ENCODE measurements at places on chromosomes 3 and 15.

DNA sequence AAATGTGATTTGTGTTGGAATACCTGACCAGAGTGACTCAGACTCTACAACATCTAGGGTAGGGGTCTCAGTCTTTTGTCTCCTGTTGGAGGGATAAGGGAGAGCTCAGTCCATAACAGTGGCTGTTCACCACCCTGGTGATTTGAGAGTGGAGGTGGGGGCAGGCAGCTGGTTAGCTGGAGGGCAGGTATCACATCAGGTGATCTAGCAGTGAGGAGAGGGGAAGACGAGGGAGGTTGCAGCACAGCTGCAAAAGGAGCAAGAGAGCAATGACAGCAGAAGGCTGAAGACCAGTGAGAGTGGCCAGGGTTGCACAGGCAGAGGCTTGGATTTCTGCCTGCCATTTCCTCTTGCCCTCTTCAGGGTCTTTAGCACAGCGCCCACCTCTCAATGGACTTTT lies 38.4 kb downstream of the PLCL2 start:
- no peak for DNase-seq

- no peak for DNase-seq
These were observed 40.2 kb downstream of the GPR156 start for GRCh38 chr3:120244834-120245225.

GRCh38 chr15:49435174-49435573 lies 12.1 kb downstream of the FGF7 start:
- DNase-seq, result no peak

GRCh38 chr15:55937040-55937439 lies 56.4 kb downstream of the NEDD4 start:
- DNase-seq, result no peak

DNA sequence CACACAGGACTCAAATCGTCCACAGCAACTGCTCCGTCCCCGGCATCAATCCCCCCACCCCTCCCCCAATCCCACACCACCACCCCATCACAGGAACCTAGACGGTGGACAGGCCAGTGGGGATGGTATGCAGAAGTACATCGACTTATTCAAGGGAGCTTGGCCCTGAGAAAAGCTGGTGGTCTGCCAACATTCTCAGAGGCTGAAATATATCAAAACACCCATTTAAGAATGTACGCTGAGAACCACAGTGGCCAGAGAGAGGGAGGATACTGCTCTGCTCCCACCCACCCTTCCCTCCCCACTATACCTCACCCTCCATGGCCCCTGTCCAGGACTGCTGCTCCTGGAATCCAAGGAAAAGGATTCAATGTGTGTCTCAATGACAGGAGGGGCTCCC lies 12.4 kb upstream of the USP3 start:
- DNase-seq, result no peak

- no peak for DNase-seq
These were observed 1.9 kb downstream of the TMIE start for GRCh38 chr3:46703013-46703520.

DNA sequence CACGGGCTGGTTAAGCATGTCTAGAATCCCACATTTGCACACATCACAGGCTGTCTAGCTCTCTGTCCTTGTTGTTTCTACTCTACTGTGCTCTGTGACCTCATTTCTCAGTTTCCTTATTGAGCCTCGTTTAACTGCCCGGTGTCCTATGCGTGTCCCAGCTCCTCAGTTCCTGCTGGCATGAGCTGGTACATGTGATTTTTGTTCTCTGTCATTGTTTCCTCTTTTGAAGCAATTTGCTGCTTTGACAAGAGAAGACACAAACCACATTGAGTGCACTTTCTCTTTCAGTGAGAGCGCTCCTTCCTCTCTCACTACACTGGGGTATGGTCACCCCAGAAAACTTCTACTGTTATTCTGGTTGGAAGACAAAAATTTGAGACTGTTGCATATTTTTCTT lies 563.5 kb downstream of the PDCD6IP start:
- no peak for DNase-seq

GRCh38 chr3:19264424-19264823 lies 116.1 kb downstream of the KCNH8 start:
- no peak for DNase-seq

DNA sequence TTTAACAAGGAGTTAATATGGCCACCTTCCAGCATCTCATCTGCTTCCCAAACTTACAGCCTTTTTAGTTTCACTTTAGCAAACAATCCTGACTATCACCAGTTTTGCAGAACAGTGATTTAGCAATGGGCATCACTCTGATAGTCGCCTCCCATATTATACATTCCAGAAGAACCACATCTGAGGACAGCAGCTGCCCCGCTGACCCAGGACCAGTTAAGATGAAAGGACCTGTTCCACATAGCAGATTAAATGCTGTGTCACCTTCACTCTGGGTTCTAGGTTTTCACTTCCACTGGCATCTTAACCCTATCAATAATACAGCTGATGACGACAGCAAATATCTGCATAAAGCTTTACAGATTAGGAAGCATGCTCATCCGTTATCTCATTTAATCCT lies 99.8 kb downstream of the TRIM69 start:
- no peak for DNase-seq

DNA sequence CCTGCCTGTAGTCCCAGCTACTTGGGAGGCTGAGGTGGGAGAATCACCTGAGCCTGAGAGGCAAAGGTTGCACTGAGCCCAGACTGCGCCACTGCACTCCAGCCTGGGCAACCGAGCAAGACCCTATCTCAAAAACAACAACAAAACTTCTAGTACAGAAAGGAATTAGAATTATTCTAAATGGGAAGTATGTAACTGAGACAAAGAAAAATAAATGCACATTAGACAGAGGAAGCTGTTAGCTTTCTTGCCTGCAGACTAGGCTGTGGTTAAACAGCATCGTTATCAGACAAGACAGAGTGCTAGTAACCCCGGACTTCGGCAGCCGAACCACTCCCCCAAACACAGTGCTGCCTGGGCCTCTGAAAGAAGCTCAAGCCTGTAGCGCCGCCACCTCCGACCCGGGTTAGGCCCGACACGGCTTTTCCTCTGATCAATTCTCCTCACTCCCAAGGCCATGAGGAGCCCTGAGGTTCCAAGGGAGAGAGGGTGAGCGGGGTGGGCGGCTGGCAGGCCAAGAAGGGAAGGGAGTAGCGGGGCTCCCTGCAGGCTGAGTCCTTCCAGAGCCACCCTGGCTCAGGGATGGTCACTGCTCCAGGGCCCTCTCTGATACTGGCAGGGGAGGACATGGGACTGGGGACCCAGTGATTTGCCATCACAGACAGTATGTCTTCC lies 44.8 kb upstream of the MUC4 start:
- DNase-seq, result no peak

- DNase-seq, result peak; percentile 24
These were observed 6.7 kb downstream of the NANOGP8 start for GRCh38 chr15:35078221-35078915.

GRCh38 chr3:58488967-58489366 lies 2.9 kb upstream of the KCTD6 start:
- no peak for DNase-seq

DNA sequence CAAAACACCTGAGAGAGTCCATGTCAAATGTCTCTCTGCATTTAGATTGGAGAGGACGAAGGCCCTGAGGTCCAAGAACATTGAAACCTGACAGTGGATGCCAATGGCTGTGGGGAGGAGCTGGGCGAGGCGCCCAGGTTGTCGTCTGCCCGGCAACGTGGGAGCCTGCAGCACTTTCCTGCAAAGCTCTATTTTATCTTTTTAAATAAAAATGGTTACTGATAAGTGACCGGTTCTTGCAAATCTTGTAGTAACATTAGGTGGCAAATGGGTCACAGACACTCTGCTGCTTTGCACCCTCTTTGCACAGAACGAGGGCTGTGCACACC lies 19.5 kb upstream of the FANCD2 start:
- no peak for DNase-seq

DNA sequence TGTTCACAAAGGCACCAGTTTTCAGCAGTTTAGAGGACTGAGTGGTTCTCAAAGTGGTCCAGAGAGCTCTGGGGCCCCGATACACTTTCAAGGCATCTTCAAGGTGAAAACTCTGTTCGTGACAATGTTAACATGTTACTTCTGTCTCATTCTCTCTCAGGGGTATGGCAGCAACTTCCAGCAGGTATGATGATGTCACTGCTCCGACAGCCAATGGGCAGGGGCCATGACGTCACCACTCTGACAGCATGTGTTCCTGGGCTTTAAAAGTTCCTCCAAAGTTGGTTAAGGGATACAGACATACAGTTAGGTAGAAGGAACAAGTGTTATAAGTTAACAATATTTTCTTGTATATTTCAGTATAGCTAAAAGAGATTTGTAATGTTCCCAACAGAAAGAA lies 87.9 kb downstream of the KLF15 start:
- DNase-seq, result peak; percentile 63

DNA sequence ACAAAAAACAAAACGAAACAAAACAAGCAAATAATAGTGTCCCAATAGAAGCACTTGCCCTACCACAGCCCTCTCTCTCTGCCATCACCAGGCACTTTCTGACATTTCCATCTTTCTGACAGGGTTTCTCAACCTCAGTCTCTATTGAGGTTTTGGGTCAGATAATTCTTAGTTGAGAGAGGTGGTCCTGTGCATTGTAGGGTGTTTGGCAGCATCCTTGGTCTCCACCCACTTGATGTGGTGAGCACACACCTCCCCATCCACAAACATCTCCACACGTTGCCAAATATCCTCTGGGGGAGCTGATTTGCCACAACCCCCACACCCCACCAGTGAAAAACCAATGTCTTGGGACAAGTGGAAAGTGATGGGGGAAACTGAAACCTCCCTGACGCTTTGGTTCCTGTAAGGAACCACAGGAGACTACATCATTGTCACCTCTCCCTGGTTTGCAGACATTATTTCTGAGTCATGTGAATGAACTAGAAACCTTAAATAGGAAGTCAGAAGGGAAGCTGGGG lies 733.7 kb upstream of the CFAP20DC start:
- DNase-seq, result no peak

DNA sequence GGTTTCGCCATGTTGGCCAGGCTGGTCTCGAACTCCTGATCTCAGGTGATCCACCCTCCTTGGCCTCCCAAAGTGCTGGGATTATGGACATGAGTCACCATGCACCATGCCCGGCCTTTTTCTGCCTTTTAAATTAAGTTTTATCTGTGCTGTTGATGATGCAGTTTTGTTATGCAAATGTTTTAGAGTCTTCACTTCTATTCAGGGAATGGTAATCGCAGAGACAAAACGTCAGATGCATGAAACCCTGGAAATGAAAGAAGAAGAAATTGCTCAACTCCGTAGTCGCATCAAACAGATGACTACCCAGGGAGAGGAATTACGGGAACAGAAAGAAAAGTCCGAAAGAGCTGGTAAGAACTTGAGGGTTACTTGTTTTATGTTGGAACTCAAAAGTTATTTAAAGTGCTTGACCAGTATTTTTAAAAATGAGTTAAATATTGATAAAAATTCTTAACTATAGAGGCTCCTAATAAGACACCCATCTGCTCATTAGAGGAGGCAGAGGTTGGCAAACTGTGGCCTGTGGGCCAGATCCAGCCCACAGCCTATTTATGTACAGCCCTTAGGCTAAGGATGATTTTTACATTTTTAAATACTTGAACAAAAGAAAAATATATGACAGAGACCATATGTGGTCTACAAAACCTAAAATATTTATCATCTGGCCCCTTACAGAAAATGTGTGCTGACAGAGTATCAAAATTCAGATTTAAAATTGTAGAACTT lies 127.8 kb upstream of the LRRFIP2 start:
- DNase-seq, result no peak

DNA sequence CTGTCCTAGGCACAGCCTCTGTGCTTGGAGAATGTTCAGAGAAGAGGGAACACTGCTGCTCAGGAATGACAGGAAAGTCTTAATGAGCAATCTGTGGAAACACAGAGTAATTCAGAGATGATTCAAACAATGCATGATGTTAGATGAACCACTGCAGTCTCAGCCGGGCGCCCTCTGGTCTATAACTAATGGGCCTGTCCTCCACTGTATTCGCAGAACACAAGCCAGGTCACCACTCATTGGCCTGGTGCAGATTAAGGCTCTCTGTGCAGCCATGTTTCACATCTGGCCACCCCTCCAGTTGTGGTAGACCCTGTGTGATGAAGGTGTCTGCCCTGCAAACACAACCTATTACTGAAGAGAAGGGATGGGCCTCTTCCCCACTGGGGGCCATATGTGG lies 281.7 kb upstream of the ROPN1 start:
- no peak for DNase-seq

All from body of pancreas (tissue), 4 donors.